ENCODE measurements at places on chromosomes 16 and 17.

GRCh38 chr16:27677263-27677662, 127.3 kb downstream of the KATNIP start:
- no peak for DNase-seq

DNA sequence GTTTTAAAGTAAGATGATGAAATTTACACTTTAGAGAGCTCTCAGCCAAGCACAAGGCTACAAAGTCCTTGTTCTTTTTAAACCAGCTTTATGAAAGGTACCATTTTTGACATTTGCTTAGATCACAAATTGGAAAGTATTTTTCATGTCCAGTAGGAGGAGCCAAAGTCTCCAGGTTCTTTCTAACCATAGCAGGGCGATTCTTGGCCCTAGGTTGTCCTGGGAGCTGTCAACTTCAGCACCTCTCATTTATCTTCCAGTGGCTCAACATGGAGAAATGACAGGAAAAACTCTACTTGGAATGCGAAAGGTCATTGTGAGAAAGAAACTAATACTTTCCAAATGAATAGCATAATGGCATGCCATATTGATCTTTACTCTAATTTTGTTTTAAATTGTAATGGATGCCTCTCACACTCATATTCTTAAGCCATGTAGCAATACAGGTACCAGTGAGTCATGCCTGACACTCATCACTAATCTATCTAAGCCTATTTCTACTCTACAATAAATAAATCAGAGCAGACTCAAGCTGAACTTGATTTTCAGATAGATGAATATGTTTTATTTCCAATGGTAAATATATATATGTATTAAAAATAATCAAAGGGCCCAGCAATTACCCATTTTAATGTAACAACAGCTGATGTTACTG, 919.1 kb upstream of the EEF2KMT start:
- DNase-seq = no peak

DNA sequence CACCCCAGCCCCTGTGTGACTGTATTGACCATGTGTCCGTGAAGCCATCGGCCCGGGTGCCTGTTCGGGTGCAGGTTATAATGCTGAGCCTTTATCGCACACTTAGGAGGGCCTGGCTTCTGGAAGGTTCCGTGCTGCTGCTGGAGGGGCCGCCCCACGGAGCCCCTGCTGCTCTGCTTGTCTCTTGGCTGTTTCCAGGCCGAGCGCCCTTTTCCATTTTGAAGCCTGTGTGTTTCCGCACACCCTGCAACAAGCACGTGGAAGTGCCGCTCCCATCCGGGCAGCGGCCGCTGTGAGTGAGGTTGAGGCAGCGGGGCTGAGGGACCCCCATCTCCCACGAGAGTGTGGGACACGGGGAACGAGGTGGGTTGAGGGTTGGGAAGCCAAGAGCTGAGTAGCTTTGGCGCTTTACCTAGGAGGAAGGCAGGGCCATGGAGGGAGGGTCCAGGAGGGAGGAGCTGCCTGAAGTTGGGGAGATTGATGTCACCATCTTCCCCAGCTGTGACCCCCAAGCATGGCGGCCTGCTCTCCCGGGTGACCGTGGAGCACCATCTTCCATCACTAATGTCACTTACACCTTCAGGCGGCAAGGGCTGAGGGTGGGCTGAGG, 200.1 kb upstream of the GSE1 start:
- no peak for DNase-seq

DNA sequence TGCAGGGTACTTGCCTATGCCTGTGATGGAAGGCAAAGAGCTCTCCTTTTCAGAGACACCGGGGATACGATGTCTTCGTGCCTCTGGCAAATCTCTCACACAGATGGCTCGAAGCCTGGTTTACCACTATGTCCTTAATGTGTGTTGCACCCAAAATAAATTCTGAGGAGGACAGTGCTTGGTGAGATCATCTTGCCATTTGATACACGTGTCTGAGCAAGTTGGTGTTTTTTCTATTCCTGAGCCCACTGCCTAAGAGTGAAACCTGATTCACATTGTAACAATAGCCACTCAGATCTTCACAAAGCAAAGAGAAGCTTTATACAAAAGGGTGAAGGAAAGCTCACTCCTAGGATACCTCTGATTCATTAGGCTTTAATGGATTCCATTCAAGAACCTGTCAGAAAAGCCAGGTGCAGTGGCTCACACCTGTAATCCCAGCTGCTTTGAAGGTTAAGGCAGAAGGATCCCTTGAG, 33.1 kb upstream of the AKAP1 start:
- no peak for DNase-seq

DNA sequence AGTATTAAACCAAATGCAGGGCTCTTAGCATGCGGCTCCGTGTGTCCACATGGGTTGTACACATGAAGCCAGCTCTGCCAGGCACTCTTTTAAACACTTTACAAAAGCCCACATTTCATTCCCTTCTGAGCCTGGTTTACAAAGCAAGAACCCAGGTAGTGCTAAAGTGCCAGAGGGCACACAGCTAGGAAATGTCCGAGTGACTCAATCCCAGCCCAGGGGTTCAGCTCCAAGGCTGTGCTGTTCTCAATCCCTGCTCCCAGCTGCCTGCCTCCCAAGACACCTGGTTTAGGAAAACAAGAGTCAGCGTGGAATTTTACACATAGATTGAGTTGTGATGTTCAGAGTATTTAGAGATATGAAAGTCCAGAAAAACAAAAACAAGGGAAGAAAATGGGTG, 13.3 kb upstream of the DCAF7 start:
- DNase-seq = no peak

- DNase-seq = no peak
Observed at GRCh38 chr17:1039511-1040215, 42.7 kb downstream of the TIMM22 start.

DNA sequence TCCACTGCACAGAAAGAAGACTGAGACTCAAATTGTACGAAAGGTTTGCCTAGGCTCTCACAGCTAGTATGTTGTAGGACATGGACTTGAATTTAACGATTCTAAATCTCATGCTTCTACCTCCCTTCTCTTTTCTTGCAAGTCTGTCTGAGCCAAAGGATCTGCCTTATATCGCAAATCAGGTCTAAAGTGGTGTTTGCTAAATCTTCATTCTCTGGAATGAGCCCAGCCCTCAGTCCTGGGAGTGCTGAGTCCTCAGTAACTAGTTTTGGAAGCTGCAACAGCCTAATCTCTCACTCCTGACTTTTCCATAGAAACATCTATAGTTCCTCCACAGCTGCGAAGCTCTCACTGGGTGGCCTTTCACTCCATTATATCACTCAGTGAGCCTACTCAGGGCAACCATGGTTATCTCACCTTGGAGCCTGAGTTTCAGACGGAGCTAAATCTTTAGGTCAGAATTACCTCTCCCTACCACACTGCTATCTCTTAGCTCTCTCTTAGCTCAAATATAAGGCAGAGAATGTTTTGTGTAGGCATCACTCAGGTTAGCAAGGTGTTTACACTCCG, 575.5 kb upstream of the C16orf82 start:
- no peak for DNase-seq

DNA sequence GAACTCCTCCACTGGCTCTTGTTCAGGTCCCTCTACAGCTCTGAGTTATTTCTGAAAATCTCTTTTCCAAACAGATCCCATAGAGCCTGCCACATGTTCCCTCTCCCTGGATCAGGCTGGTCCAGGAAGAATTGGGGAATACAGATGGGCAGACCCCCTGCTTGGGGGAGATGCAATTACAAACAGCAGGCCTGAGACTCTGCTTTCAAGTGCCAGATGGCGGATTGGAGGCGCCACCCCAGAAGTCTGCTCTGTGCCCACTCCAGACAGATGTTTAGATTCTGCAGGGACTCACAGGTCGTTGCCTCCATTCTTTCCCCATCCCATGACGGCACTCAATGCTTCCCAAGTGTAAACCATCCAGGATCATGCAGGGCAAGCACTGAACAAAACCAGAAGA, 316.6 kb downstream of the SLC39A11 start:
- no peak for DNase-seq

DNA sequence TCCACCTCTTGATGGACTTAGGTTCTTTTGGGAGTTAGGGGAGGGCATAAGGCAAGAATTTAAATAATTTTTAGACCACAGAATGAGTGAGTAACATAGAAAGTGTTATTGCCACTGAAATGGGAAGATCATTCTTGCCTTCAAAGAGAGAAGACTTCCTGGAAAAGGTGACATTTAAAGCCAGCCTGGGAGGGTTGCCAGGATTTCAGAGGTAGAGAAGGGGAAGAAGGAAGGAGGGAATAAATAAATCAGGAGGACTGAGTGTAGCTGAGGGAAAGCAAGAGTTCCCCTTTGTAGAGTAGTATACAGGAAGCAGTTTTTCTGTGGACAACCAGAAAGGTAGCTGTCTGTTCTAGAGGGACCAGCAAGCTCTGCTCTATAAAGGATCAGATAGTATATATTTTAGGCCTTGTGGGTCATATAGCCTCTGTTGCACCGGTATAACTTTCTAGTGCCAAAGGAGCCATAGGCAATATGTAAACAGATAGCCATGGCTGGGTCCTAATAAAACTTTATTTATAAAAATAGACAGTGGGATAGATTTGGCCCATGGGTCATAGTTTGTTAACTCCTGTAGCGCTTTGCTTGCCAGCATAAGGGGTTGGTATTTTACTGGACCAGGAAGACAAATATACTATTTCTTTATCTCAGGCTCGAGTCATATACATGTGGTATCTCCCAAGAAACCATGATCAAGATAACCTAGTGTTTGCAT, 147.2 kb upstream of the CACNG5 start:
- DNase-seq = no peak

All from hematopoietic multipotent progenitor cell treated with erythropoietin and hydrocortisone succinate and interleukin-3 and kit ligand, for 17 days (in vitro differentiated cells).